NCI-H748 treated with DMSO at 0.1 percent for 48 hours (cell line): ENCODE measurements at places on chromosomes 5 and 9.

DNA sequence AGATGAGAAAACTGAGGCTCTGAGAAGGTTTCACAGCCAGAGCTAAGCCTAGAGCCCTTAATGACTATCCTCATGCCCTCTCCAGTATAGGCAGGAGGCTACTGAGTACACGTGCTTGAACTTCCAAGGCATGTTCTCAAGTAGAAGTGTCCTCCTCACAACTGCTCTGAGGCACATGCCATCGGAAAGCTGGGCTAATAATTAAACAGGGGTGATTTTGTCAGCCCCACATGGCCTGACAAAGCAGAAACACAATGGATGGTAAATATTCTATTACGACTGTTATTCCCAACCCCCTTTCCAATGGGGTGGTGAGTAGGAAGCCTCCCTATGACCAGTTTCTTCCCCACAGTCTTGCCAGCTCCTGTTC lies 34.3 kb downstream of the KCNIP1 start:
- no peak for DNase-seq

DNA sequence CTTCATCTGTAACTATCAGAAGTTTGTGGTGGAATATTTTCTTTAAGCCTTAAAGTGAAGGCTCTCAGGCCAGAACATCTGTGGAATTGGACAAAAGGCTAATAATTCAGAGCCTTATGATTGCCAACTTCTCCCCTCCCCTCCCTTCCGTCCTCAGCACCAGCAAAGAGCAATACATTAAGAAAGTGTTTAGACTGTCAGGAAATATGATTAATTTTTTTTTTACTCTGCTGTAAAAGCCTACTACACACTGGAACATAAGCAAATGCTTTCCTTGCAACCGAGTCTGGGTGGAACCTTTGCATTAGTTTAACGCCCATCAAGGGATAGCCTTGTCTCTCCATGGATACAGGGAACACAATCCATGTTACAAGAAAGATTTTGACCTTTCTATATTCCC lies 110.3 kb upstream of the TARS1 start:
- DNase-seq = no peak

GRCh38 chr9:6609497-6610016 lies 36.0 kb downstream of the GLDC start:
- DNase-seq = no peak

DNA sequence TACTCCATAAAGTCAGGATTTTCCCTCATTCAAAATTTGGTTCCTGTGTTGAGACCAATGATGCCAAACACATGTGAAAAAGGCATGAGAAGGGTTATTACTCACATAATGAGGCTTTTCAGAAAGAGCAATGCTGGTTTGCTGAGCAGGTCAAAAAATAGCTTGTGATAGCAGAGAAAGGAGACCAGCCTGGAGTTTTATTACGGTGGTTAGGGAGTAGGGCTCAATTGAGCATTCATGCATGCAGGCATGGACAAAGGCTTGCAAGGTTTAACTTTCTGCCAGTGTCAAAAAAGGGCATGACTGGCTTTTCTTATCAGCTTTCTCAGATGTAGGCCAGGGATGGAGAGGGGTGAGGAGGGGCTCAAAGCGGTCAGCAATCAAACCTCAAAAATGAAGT lies 628.3 kb downstream of the DNAH5 start:
- DNase-seq = no peak

- no peak for DNase-seq
Observed at GRCh38 chr9:84794981-84795637, 125.6 kb downstream of the NTRK2 start.

DNA sequence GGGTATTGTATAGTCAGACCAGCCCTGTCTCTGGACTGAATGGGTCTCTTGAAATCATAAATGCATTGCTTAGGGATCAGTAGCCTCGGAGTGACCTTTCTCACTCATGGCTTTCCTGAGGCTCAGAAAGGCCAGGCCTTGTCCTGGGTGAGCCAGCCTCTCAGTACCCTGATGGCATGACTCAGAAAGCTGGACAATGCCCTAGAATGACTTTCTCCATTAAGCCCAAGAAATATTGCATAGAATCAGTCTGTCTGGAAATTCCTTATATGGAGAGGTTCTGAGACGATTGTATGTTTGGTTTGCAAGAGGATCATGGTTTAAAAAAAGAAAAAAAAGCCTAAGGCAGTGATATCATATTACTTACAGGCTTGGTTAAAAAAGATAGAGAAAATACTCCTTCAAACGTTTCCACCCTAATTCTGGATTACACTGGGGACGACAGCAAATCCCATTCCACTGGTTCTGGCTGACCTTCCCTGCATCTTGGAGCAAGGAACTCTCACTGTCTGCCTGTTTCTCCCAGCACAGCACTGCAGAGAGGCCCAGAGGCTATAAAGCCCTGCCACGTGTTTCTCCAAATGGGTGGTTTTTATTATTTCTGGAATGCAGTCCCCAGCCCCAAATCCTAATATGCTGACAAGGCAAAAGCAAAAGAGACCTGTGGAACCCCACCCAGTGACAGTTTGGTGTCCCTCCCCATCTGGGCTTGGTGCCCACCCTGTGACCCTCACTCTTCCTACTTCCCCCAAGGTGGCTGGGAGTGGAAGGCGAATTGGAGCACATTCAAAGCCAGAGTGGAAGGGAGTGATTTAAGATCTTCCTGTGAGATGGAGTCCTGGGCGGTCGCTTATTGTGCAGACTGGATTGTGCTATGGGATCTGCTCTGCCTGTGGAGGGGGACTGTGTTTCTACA lies 34.4 kb downstream of the MAP1B start:
- no peak for DNase-seq

GRCh38 chr5:112210430-112211005 lies 208.6 kb downstream of the EPB41L4A start:
- DNase-seq = peak; percentile 7

- no peak for DNase-seq
Observed at GRCh38 chr5:169089343-169089742, 211.6 kb downstream of the SLIT3 start.

DNA sequence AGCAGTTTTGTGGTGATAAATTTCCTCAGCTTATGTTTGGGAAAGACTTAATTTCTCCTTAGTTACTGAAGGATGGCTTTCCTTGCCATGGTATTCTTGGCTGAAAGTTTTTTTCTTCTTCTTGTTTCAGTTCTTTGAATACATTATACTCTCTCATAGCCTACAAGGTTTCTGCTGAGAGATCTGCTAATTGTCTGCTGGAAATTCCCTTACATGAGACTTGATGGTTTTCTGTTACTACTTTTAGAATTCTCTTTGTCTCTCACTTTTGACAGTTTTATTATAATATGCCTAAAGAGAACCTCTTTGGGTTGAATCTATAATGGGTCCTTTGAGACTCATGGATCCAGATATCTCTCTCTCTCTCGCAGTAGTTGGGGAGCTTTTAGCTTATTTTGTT lies 693.6 kb downstream of the PRELID2 start:
- DNase-seq = no peak
